ENCODE measurements at places on chromosomes 12 and 14. TPM values are rescaled to one million over a fixed set of nuclear protein-coding genes. Genes with fewer than 3 reads are reported as not detected.

Gene SRSF9
- 281 TPM for total RNA-seq

Gene RHEBL1
- 12.9 TPM for total RNA-seq

Gene PIWIL1
- total RNA-seq = not detected

Gene PRKD1
- total RNA-seq = not detected

Gene P2RX7
- total RNA-seq = 3.4 TPM

Gene CCDC85C
- total RNA-seq = 4.7 TPM

Gene BIN2
- total RNA-seq = 42.8 TPM
